Dermis blood vessel endothelial cell (primary cell): ENCODE measurements at places on chromosomes 13 and 19. TPM values are rescaled to one million over a fixed set of nuclear protein-coding genes. Genes with fewer than 3 reads are reported as not detected.

- no peak for DNase-seq
Observed at GRCh38 chr13:59064042-59064441, 1099.7 kb downstream of the DIAPH3 start.

DNA sequence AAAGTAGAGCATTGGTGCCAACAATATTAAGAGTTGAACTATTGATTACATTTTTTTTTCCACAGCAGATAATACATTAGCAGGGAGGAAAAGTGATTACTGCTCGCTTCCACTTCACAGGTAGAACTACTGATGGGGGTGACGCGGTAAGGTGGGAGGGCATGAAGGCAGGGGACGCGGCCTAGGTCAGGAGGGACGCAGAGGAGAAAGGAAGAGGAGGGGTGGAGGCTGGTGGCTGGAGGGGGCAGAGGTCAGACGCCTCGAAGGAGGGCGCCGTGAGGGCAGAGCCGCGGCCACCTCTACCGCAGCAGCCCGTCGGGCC, 287 bp upstream of the B3GLCT start:
- no peak for DNase-seq

GRCh38 chr19:49567861-49568441, 12.4 kb downstream of the NOSIP start:
- no peak for DNase-seq

DNA sequence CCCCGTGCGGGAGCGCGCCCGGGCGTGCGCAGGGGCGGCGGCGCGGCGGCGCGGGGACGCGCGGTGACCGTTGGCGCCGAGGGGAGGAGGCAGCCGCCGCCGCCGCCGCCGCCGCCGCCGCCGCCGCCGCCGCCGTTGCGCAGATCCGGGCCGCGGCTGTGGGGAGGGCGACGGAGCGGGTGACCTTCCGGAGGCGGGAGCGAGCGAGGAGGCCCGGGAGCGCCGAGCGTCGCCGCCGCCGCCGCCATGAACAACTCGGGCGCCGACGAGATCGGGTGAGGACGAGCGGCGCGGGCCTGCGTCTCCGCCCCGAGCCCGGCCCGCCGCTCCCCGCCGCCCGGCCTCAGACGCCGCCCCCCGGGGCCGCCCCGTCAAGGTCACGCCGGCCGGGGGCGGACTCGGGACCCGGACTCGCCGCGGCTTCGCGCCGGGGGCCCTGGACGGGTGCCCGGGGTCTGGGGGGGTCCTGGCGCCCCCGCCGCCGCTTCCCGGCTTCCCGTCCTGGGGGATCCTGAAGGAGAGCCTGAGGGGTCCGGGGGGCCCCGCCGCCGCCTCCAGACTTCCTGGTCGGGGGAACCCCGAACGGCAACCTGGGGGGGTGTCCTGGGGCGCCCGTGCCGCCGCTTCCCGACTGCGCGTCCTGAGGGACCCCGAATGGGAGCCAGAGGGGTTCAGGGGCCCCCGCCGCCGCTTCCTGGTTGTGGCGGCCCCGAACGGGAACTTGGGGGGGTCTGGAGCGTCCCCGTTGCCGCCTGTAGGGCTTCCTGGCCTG, at the start of gene DAZAP1:
DAZAP1 (plus strand) TSS at position 59 of the 772 bp plus-strand sequence; CDS start at position 247, 188 bp downstream.
- no peak for DNase-seq

- no peak for DNase-seq
Observed at GRCh38 chr19:50768277-50768676, 2.0 kb upstream of the GPR32 start.

GRCh38 chr13:35849256-35849644, 281.9 kb downstream of the DCLK1 start:
- DNase-seq, result no peak

GRCh38 chr19:32396046-32396652, 9.4 kb upstream of the DPY19L3 start:
- no peak for DNase-seq

DNA sequence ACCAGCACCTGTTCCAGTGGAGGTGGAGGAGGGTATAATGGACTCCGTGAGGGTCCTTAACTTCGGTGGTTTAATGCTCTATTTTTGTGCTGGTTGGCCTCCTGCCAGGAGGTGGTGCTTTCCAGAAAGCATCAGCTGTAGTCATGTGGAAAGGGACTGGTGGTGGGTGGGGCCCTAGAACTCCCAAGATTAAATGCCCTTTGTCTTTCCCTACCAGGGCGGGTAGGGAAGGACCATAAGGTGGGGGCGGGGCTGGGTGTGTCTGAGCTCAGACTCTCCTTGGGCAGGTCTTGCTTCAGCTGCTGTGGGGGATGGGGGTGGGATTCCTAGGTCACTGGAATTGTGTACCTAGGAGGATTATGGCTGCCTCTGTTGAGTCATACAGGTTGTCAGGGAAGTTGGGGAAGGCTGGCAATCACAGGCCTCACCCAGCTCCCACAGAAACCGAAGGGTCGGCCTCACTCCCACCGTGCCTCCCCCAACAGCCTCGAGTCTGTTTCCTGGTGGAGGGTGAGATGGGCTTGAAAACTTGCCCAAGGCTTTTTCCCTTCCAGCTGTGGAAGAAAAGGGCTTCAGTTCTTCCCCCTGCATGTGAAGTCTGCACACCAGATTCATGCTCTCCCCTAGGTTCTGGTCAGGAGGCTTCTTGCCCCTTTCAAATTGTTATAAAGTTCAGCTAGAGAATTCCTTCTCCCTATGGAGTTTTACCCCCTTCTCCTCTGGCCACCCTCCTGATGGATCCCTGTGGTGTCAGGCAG, 60.3 kb upstream of the CLDN10 start:
- DNase-seq, result no peak

- DNase-seq, result no peak
Observed at GRCh38 chr13:45538382-45538781, 73.6 kb downstream of the COG3 start.

DNA sequence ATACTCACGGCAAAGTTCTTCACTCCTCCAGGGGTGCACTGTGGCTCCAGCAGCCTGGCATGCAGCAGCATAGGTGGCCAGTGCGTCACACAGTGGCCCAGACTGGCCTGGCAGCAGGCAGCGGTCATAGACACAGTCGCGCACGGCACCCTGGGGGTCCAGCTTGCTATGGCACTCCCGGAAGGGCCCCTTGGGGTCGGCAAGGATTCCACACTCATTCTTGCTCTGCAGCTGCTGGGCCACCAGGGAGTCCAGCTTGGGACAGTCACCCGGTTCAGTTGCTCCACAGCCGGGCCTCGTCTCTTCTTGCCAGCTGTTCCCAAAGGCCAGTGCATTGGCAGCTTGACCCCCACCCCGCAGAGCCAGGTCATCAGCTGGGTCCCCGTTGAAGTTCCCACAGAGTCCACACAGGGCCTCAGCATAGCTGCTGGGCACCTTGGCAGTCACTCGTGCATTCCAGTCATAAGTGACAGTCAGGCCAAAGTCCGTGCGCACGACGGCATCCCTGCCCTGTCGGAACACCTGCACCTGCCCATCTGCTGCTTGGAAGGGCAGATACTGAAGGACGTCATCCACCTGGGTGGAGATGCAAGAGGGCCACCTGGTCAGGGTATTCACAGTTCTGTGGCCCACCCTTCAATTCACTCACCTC, 20.6 kb downstream of the FCGBP start:
- DNase-seq, result no peak

DNA sequence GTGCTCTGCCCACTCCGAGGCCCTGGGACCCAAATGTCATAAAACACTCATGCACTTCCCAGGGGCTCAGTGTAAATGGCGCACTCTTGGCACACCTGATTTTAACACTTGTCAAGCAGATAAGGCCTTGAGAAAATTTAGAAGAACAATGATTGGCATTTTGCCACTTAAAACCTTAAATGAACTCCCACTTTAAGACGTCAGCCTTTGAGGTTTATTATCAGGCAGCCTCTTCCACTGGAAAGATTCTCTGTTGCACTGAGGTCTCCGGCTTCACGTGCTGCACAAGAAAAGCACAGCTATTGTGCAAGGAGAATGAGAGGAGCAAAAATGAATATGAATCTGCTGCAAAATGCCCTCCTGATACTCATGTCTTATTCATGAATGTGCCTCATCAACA, 38.5 kb upstream of the ATP11A start:
- peak; percentile 72 for DNase-seq

DNA sequence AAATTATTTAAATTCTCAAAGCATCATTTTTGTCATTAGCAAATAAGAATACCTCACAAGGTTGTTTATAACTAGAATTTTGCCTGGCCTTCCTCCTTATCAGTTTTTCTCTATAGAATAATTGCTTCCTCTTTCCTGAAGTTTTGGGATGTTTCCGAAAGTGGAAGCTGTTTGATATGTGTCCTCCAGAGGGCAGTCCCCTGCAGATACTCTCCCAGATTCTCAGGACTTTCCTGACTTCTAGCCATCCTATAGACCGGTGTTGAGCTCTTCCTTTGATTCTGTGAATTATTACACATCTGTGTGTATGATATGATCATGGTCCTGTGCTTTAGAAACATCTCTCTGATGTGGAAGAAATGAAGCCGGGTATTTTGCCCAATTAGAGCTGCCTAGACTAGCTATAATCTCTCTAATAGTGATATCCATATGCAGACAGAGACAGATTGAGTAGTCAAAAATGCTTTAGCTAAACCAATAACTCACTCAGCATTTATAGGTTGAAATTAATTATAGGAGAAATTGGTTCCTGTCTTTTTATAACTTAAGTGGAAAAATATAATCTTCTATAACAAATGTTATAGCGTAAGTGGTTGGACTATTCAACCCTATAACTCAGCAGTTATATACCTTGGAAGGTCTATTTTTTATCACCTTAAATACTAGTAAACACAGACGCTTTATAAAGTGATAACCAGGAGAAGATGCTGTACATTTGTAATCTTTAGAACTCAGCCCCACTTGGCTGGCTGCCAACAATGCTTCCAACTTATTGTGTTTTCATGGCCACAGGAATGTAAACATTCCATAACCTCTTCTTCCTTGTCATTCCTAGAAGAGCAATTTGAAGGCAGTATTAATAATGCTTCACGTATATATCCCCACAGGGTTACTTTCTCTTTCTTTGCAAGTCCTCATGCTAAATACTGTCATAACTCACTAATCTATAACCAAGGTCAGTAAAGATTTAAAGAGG, 201.0 kb upstream of the RXFP2 start:
- DNase-seq, result peak; percentile 68

GRCh38 chr19:16886305-16886880, 2.4 kb upstream of the F2RL3 start:
- DNase-seq, result peak; percentile 83

DNA sequence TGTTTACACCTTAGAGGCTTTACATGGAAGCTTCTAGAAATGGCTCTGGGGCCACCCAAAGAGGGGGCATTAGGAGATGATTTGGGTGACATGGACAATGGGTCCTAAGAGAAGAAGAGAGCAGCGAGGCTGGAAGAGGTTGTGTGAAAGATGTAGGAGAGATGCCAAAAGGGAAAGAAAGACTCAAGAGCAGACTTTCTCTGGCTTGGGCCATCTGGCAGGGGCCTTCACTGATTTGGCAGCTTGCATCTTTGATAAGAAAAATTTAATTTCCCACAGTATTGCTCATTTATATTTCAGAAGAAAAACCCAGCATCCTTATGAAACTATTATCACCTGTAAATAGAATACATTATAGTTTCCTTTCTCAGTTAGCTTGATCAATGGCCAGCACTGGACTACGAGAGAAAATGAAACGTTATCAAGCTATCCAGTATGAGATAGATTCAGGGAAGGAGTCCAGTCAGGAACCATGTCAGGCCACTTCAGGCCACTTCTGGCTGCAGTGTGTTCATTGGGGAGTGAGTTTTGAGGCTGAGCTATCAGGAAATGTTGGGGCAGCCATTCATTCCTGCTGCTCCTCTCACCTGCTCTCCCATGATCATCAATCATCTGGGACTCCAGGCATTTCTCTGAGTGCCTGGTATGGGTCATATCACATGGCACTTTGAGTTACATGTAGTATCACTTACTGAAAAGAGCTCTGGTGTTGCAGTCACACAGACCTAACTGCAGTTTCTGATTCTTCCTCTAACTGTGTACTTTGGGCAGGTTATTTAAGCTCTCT, 10.3 kb downstream of the SCEL start:
- DNase-seq, result no peak

- DNase-seq, result no peak
Observed at GRCh38 chr19:14661372-14661924, 13.2 kb downstream of the ADGRE3 start.

DNA sequence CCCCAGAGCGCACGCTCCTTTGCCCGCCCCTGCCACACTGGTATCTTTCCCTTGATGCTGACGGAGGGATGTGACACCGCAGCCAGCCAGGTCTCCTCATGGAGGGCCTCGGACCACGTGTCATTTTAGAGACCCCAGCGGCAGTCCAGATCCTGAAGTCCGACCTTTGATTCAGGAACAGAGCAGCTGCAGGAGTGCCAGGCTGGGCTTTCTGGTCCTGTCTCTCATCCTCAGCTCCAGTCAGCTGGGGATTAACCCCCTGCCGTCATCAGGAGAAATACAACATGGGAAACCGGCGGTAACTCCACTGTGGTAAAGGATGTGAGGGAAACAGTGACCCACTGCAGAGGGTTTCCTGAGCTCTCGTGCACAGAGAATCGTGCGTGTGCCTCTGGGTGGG, 140.6 kb downstream of the SIPA1L3 start:
- DNase-seq, result no peak

- DNase-seq, result no peak
Observed at GRCh38 chr13:36865265-36865664, 46.2 kb downstream of the RFXAP start.

DNA sequence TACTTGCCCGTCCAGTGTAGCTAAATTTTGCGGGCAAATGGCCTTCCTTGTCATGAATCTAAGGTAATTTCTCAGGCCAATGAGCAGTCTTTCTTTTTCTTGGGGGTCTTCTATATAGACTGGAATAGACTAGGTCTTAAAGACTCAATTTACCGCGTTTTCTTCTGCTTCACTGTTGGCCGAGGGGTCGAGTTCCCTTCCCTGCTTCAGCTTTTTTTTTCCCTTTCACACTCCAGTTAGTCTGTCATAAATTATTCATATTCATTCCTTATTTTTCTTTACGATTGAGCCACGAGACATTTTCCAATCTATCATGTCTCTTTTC, 276 bp downstream of the ALG11 start:
- DNase-seq, result no peak

DNA sequence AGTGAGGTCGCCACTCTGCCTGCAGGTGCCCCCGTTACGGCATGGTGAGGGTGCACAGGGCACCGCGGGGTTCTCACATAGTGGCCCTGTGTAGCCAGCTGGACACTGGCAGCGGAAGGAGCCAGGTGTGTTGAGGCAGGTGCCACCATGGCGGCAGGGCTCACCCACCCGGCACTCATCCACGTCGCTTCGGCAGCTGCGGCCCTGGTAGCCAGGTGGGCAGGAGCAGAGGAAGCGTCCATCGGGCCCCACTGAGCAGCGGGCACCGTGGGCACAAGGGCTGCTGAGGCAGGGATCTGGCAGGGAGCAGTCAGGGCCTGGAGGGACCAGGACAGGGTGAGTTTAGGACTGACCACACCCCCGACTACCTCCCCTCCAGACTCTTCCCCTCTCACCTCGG, 8.8 kb downstream of the NOTCH3 start:
- DNase-seq, result no peak

- DNase-seq, result no peak
Observed at GRCh38 chr13:45048890-45049407, 59.6 kb downstream of the GPALPP1 start.

MBD3L2 gene
- not detected in 2 replicates for total RNA-seq

TSEN34 gene
- 71.8 and 78.3 TPM in 2 replicates for total RNA-seq

ANKLE1 gene
- 0.68 and 1.5 TPM in 2 replicates for total RNA-seq

APOC4 gene
- total RNA-seq, result not detected in 2 replicates

CGB3 gene
- total RNA-seq, result not detected in 2 replicates

DHPS gene
- total RNA-seq, result 52.9 and 53.0 TPM in 2 replicates

FFAR2 gene
- not detected in 2 replicates for total RNA-seq

SCGB2B2 gene
- total RNA-seq, result not detected in 2 replicates

OR10H1 gene
- total RNA-seq, result not detected in 2 replicates

KLK3 gene
- total RNA-seq, result not detected in 2 replicates

MIR17HG gene
- total RNA-seq, result 5.4 and 13.1 TPM in 2 replicates

RPL36 gene
- 379 and 554 TPM in 2 replicates for total RNA-seq
